ELR (cell line): ENCODE measurements at places on chromosomes 16 and 17.
A peak's percentile ranks its signal among the peaks of the same experiment; 100 is the strongest.

- DNase-seq = peak; percentile 11
These were observed 667 bp downstream of the PSMD3 start for GRCh38 chr17:39981207-39981741.

DNA sequence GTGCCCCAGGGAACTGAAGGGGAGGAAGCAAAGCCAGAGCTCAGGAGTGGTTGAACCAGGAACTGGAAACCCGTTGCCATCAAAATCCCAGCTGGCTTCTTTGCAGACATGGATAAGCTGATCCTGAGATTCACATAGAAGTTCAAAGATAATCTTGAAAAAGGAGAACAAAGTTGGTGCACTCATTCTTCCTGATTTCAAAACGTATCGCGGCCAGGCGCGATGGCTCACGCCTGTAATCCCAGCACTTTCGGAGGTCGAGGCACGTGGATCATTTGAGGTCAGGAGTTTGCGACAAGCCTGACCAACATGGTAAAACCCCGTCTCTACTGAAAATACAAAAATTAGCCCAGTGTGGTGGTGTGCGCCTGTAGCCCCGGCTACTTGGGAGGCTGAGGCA lies 7.1 kb downstream of the RAP1GAP2 start:
- no peak for DNase-seq

DNA sequence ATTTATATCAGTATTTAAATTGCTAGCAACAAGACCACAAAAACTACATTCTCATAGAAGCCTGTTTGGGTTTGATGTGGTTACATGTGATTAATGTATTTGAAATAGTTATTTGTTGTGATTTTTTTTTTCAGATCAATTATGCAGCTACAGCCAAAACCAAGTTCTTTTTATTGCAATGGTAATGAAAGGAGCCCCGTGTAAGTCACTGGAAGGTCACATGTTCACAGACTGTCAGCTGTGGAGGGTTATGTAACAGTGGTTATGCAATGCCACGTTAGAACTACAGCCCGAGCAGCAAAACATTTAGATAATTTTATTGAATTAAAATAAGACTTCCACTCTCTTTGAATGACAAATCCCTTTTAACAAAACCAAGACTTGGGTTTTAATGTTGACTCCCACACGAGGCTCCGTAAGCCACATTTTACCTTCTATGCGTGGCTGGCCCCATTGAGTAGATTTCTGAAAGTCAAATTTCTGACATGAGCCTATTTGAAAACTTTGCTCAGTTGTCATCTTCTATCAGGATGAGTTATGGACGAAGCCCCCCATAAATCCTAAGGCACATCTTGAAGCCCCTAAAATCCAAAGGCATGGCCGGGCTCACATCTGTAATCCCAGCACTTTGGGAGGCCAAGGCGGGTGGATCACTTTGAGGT lies 41.8 kb upstream of the SEC14L1 start:
- DNase-seq = no peak

GRCh38 chr16:65895906-65896305 lies 470.6 kb upstream of the CDH5 start:
- no peak for DNase-seq

- DNase-seq = no peak
These were observed 23.7 kb downstream of the OR1D5 start for GRCh38 chr17:3039736-3040135.

- peak; percentile 42 for DNase-seq
These were observed 7.4 kb upstream of the VAC14 start for GRCh38 chr16:70808371-70808770.

- no peak for DNase-seq
These were observed 6.8 kb upstream of the FOXN1 start for GRCh38 chr17:28499364-28499664.

DNA sequence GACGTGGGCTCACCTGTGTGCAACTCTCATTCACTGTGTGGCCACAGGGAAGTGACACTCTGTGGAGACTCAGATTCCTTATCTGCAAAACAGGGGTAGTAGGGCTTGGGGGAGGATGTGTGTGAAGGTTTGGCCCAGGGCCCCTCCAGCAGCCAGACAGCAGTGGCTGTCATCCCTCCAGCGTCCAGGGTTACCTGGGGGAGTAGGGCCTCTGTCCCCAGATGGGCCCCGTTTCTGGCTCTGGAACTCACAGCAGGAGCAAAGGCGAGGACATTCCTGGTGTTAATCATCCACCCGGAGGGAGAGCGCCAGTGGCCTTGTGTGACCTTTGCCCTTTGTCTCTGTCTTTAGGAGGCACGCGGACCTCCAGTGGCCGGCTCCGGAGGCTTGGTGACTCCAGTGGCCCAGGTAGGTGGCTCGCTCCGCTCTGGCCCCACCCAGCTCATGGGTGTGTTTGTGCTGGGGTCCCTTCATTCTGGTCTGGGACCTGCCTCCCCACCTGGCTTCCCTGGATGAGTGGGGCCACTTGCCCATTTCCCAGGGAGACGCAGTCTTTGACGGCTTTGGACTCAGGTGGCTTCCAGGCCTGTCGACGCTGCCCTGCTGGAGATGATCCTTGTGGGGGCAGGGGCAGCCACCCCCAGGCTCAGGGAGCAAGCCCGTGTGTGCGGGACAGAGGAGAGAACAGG lies 166.2 kb downstream of the SEC14L1 start:
- DNase-seq = no peak

GRCh38 chr16:87531418-87531817 lies 38.6 kb upstream of the ZCCHC14 start:
- no peak for DNase-seq

- peak; percentile 38 for DNase-seq
These were observed 3.3 kb downstream of the RPL13 start for GRCh38 chr16:89563639-89564392.
